ENCODE measurements at places on chromosomes 1 and 21. TPM values are rescaled to one million over a fixed set of nuclear protein-coding genes. Genes with fewer than 3 reads are reported as not detected.

TCHH gene
- not detected for total RNA-seq

CAMK1G gene
- not detected for total RNA-seq

CYP4A22 gene
- total RNA-seq: not detected

KRTAP13-2 gene
- not detected for total RNA-seq

PEAR1 gene
- total RNA-seq: 1.3 TPM

TTLL10 gene
- total RNA-seq: not detected

C1orf141 gene
- total RNA-seq: not detected

DNA sequence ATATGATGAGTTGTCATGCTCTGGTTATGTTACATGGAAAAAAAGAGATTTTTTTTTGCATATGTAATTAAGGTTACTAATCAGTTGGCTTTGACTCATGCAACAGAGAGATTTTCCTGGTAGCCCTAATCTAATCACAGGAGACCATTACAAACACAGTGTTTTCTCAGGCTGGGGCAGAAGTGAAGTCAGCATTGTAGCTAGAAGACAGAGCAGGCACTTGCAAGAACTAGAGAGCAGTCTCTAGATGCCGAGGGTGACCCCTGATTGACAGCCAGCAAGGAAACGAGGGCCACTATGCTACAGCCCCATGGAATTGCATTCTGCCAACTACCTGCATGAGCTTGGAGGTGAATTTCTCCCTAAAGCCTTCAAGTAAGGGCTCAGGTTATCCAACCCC, 151.3 kb downstream of the RUNX1 start:
- DNase-seq: no peak

DNA sequence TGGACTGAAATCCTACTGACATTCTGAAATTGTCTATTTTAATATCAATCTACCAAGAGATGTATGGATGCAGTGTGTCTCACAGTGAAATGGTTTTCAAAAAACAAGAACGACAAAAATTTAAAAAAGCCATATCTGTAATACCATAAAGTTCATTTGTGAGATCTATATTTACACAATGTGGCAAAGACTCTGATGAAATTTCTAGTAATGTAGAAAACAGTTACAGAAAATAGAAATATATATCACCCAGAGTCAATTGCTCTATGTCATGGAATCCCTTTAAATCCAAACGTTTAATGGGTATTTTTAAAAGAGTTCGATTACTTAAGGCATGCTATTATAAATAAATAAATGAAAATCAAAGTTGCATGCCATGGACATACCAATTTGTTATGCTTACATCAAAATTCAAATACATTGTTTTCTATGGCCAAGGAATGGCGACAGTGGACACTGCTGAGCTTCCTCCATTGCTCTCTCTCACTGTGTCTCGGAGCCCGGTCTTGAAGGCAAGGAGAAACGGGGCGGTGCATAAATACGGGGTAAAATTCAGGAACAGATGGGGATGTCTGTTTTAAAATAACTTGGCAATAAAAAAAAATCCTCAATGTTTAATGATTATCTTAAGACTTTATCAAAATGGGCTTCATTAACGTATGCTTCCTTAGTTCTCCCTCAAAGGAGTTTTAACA, 37.0 kb upstream of the SAMSN1 start:
- DNase-seq: no peak

GRCh38 chr1:217673387-217673786, 42.2 kb downstream of the SPATA17 start:
- DNase-seq: no peak

DNA sequence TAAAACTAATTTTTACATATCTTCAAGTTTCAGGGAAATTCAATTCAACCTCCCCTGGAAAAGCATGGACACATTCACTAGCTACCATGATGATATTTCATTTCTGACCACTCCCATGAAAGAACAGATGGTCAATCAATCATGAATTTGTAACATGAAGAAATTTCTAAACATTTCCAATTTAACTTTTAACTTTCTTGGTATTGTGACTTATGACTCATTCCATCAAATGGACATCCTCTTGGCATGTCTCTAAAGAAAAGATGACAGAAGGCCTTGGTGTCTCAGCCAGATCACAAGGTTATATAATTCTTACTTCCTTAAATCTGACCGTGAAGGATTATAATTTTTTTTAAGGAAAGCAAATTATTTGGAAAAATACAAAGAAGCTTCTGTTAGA, 10.5 kb upstream of the MCOLN3 start:
- no peak for DNase-seq

- no peak for DNase-seq
Measured at GRCh38 chr1:47227341-47228232, 4.4 kb downstream of the TAL1 start.

GRCh38 chr1:247337250-247337746, 5.6 kb upstream of the ZNF496 start:
- no peak for DNase-seq

DNA sequence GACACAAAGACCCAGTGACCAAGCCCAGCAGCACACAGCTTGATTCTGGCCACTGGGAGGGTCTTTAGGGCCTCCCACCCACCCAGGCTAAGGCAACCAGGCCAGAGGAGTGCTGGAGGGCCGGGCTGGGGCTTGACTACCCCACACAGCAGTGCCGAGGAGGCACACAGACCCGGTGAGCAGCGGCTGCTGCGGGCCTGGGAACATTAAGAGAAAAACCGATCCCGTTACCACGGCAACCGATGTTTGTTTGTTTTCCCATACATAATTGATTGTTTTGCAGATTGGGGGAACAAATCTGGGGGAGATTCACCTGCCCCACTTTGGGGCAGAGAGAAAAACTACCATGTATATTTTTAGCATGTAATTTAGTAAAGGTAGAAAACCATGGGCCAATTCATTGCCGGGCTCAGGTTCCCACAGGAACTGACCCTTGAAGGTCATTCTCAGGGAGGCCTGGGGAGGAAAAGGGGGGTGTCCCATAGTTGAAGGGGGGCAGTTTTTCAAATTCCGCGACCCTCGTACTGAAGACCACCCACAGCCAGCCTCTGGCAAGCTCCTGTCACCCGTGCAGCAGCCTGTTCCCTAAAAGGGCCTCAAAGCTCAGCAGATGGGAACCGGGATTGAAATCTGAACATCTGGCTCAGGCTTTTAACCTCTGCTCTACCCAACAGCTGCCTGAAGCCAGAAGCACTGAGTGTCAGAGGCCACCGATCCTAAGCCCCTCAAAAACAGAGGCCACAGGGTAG, 35.3 kb downstream of the CHD5 start:
- DNase-seq: no peak

DNA sequence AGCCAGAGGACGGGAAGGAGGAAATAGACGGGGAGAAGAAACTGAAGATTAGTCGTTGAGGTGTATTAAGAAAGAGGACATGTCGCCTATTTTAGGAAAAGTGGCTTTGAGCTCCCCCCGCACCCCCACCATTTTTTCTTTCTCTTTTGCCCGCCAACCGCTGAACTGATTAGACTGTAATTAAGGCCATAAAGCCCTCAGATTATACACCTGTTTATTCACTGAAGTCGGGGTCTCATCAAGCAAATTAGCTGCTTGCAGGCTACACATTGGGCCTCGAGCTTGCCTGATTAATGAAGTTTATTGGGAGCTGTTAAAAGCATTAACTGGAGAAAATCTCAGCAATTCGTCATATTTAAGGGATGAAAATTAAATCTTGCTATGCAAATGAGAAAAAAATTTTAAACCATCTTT, 119.4 kb upstream of the RRP15 start:
- DNase-seq: no peak

DNA sequence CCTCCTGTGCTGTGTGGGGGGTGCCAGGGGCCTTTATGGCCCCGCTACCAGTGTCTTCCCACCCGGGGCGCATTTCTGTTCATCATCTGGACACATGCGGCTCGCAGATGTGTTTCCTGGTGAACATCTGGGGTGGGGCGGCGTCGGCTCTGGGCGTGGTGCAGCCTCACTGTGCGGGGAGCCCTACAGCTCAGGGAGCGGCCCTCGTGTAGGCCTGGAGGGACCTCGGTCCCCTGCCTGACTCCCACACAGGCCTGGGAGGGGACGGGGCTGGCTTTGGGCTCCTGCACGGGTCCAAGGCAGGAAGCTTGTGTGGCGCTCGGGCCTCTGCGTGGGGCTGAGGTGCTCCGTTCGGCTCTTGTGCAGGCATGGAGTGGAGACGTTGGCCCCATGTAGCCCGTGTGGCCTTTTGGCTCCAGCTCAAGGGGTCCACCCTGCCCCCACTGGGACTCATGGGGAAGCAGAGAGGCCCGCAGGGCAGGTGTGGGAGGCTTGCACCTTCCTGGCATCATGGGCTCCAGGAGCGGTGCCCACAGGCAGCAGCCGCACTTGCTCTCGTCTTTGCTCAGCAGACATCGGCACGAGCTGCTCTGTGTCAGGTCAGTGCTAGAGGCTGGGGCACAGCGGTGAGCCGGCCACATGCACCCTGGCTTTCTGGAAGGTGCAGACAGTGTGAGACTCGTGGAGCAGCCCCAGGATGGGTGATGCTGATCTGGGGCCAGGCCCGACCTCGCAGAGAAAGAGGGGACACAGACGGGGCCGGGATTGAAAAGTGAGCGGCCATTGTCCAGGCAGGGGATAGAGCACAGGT, 90.1 kb upstream of the ACTRT2 start:
- no peak for DNase-seq

GRCh38 chr21:37869661-37870060, 46.6 kb downstream of the KCNJ6 start:
- no peak for DNase-seq

DNA sequence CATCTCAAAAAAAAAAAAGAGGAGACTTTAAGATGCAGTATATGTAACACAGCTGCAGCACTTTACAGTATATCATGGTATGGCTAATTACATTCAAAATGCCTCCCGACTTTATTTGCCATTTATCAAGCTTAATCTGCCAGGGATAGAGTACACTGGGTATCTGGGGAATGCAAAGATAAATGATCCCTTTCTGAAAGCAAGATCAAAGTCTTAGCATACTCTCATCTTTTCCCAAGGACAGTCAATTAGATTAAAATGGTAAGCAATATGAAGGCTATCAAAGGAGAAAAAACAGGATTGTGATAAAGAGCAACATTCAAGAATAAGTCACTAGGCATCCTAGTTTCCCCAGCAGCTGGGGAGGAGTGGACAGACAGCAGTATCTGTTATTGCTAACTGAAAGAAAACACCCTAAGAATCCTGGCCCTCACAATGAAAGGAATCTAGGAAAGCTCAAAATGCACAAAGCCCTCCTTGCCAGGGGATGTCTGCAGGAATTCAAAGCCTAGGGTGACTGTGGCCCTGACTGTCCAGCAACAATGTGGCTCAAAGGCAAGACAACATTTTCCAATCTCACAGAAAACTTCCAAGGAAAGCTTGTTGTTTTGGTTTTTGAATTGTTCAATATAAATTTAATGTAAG, 56.7 kb upstream of the RAP1GAP start:
- no peak for DNase-seq

- no peak for DNase-seq
Measured at GRCh38 chr1:178121883-178122282, 28.0 kb downstream of the RASAL2 start.

GRCh38 chr1:51907079-51907702, 28.7 kb upstream of the NRDC start:
- DNase-seq: no peak

GRCh38 chr1:4657244-4657789, 2.9 kb downstream of the AJAP1 start:
- no peak for DNase-seq

GRCh38 chr1:151494741-151495281, 16.4 kb upstream of the CGN start:
- no peak for DNase-seq

GRCh38 chr1:156652131-156652991, 10.4 kb downstream of the BCAN start:
- no peak for DNase-seq

DNA sequence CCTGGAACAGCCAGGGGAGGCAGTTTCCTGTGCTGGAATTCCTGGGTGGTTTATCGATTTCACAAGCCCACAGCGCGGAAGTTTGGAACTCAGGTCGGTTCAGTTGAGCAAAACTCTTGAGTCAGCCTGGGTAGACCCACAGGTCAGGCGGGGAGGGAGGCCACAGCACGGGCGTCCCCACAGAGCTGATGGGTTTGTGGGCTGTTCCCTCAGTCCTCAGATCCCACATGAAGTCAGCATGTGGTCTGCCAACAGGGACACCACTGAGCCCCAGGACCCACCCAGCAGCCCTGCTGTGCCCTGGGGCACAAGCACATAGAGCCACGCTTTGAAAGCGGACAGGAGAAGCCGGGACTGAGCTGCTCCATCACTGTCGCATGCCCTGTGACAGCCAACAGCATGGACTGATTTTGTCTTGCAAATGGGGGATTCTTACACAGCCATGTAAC, 17.4 kb downstream of the BMP8A start:
- no peak for DNase-seq

- no peak for DNase-seq
Measured at GRCh38 chr1:11383553-11384169, 95.3 kb upstream of the DISP3 start.

DNA sequence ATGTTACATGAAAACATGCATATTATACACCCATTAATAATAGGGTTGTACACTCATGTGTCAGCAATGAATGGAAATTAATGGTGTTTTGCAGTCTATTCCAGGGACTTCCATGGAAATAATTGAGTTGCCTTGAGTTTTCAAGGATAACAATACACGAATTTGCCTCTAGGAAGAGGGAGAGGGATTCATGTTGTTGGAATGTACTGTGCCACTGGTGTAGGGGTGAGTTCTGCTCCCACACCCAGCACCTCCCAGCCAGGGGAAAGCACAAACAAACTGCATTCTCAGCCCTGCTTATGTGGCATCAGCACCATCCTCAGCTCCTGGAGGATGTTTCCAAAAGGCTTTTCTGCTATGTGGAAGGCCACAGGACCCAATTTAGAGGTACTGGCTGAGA, 57.8 kb downstream of the BCAR3 start:
- no peak for DNase-seq

DNA sequence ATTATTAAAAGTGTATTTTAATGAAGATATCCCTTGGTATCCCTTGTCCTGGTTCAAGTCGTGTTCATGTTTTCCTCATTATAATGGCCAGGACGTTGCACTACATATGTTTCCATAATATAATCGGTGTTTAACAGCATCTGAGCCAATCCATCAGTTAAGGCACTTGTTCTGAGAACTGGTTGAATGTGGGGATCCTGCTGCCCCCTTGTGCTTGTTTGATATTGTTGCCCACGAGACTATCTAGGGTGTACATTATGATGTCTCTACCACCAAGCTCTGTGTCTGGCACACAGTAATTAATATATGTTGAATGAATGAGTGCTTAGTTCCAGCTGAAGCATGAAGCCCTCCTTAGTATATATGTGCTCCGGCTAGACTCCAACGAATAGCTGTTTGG, 193.0 kb downstream of the CACNA1E start:
- no peak for DNase-seq

GRCh38 chr21:45419162-45419561, 14.2 kb downstream of the COL18A1 start:
- DNase-seq: no peak
